D341Med (cell line): ENCODE measurements at places on chromosomes 11 and 22.

GRCh38 chr22:47592791-47593190, 830.3 kb downstream of the TBC1D22A start:
- no peak for DNase-seq

- DNase-seq, result no peak
Observed at GRCh38 chr22:22894740-22895731, 7.4 kb downstream of the IGLL5 start.

GRCh38 chr11:117642396-117642795, 154.6 kb downstream of the DSCAML1 start:
- DNase-seq, result no peak

GRCh38 chr11:1953489-1954266, 6.5 kb downstream of the MRPL23 start:
- no peak for DNase-seq

- DNase-seq, result no peak
Observed at GRCh38 chr11:2256951-2257700, 13.3 kb downstream of the ASCL2 start.

GRCh38 chr11:75320046-75320618, 31.3 kb downstream of the ARRB1 start:
- DNase-seq, result no peak

DNA sequence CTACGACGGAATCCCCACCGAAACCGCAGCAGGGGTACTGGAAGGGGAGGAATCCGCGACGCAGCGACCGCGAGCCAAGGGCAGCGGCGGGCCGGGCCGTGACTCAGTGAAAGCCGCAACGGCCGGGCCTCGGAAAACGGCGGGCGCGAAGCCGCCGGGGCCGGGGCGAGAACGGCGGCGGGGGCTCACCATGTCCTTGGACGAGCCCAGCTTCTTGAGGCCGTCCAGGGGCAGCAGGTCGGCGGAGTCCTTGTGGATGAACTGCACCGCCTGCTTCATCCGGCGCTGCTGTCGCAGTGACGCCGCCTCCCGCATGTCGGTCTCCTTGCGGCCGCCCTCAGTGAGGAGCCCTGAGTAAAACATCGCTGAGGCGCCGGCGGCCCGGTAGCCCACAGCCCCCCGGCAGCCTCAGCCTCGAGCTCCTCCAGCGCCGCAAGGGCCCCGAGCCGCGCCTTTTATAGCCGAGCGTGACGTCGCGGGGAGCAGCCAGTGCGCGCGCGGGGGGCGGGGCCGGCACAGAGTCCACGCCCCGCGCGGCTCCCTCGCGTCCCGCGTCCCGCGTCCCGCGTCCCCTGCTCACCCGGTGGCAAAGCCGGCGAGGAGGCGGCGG, at the start of gene NRIP3:
Gene NRIP3 (minus strand): TSS at position 429 of the 610 bp plus-strand sequence. CDS start 66 bp downstream, at position 363.
- peak; percentile 91 for DNase-seq

DNA sequence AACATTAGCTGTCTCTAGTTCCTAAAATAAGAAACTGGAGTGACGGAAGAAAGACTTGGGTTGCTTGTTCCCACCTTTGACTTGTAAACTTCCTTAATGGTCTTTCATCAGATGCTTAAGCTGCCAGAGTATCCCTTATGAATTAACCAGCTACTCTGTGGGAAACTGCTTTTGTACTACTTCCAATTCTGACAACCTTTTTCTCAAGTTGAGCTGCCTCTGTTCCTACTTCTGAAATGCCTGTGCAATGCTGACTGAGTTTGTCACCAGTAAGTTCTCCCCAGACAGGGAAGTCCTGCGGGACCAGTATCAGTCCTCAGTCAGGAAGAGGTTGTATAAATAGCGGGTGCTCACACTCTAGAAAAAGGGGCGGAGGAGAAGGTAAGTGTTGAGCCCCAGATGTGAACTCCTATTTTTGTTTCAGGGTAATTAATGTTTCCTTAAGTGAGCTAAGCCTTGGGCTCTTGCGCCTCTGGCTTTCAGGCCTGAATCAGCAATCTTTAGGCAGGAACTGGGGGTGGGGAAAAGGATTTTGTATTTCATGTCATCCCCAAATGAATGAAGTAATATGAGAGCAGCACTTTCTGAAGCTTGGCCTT, 67.2 kb downstream of the CECR2 start:
- DNase-seq, result no peak

DNA sequence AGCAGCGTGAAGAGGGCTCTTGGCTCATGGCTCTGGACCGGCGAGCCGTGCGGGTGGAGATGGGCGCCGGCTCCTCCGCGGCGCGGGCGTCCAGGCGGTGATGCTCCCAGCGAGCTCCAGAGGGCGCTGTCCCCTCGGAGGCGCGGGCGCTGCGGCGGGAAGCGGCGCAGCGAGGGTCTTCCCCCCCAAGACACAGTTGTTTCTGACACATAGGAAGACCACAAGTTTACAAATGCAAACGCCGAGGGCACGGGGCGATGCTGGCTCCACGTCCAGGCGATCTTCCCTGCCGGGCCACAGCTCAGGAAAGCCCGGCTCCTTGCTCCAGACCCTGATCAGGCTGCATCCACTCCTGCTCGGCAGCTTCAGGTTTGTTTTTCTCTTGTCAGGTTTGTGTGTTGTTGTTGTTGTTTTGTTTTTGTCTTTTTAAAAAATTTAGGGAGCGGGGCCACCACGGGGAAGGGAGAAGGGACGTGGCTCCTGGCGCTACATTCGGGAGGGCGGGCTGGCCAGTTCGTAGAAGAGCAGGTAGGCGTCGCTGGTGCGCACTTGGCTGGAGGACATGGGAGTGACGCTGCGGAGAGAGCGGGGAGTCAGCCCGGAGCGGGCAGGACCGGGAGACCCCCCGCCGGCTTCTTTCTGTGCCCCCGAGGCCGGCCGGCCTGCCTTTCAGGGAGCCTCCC, 10.0 kb upstream of the MFRP start:
- DNase-seq, result peak; percentile 88

GRCh38 chr11:19253817-19254216, 13.1 kb upstream of the E2F8 start:
- no peak for DNase-seq

GRCh38 chr22:17781319-17782031, 7.2 kb upstream of the BID start:
- DNase-seq, result no peak

- peak; percentile 62 for DNase-seq
Observed at GRCh38 chr11:11545285-11546275, 76.2 kb downstream of the GALNT18 start.

GRCh38 chr11:72274435-72274834, 30.5 kb upstream of the PHOX2A start:
- no peak for DNase-seq

GRCh38 chr22:26318975-26319374, 110.1 kb upstream of the ASPHD2 start:
- DNase-seq, result no peak
